ENCODE measurements at places on chromosomes 6 and 20. TPM values are rescaled to one million over a fixed set of nuclear protein-coding genes. Genes with fewer than 3 reads are reported as not detected.

The FOXC1 gene
- total RNA-seq: 10.4 TPM

The KIAA1755 gene
- 4.4 TPM for total RNA-seq

The MOG gene
- 0.16 TPM for total RNA-seq

The ASIP gene
- not detected for total RNA-seq

The TMEM244 gene
- 0.75 TPM for total RNA-seq

The KHDC1 gene
- not detected for total RNA-seq

The HLA-F gene
- total RNA-seq: 16.2 TPM

The MROH8 gene
- 0.08 TPM for total RNA-seq

The NKAPL gene
- total RNA-seq: not detected

The MSH5 gene
- 14.9 TPM for total RNA-seq

The OR12D3 gene
- total RNA-seq: not detected

The MDFI gene
- total RNA-seq: 1.8 TPM

The MYH7B gene
- total RNA-seq: 0.04 TPM

The ERGIC3 gene
- 269 TPM for total RNA-seq

The CRNKL1 gene
- total RNA-seq: 28.7 TPM

The ACTR5 gene
- 8.4 TPM for total RNA-seq

The VSTM2L gene
- 0.19 TPM for total RNA-seq

The KIF25 gene
- total RNA-seq: not detected

The MYB gene
- total RNA-seq: 0.60 TPM

Measured in A375 (cell line).